ENCODE measurements at places on chromosomes 7 and 10.

GRCh38 chr7:17239046-17239445 is 59.4 kb upstream of the AHR start:
- no peak for DNase-seq

- no peak for DNase-seq
Observed at GRCh38 chr10:105243381-105243780, 602.3 kb downstream of the SORCS3 start.

GRCh38 chr10:63630931-63631680 is 109.9 kb downstream of the REEP3 start:
- DNase-seq, result peak; percentile 84

- DNase-seq, result no peak
Observed at GRCh38 chr10:6128591-6129251, 39.9 kb downstream of the RBM17 start.

DNA sequence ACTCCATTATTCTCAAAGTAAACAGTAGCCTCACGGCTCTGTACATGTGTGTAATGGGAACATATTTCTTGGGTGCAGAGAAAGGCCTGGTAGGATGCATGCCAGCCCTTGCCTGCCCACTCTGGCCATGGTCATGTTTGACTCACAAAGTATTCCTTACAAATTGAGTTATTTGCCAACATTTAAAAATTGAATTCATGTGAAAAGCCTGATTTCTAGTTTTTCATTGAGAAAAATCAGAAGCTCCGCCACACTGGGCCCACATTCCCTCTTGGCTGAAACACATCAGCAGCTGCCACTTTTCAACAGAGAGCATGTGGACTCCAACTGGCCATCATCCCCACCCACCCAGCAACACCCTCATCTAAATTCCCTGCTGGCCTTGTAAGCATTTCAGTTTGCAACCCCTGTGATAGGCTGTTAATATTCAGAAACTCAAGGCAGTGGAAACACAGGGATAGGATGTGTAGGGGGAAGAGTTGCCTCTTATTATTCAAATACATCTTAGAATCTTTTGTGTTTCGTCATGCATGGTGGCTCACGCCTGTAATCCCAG is 40.9 kb downstream of the CDH23 start:
- DNase-seq, result no peak

DNA sequence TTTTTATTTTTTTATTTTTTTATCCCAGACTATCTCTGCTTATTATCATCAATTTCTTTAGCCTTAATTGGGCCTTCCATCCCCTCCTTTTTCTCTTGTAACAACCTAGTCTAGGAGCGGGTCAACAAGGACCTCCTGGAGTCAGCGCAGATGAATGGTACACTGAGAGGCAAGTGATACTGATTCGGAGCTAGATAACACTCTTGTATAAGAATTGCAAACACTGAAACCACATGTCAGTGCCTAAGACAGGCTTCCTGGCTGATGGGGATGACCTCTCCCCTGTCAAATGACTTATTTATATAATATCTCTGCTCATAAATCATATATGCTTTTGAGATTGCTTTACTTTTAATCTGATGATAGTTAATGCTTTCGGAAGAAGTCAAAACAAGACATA is 22.7 kb downstream of the BPGM start:
- DNase-seq, result no peak

- DNase-seq, result no peak
Observed at GRCh38 chr7:69250958-69251357, 347.3 kb upstream of the AUTS2 start.

DNA sequence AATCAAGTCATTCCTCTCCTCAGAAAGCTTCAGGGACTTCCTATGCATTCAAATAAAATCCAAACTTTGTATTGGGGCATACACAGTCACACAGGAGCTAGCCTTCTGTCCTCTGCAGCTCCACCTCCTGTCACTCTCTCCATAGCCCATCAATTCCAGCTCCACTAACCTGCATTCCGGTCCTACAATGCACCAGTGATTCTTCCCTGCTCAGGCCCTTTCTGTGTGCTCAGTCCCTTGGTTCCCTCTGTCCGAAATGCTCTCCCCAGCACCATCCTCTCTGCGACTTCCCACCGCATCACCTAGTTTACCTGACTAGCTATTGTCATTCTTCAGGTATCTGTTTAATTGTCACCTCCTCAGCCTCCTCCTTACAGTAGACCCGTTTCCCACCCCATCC is 26.4 kb upstream of the YAE1 start:
- no peak for DNase-seq

GRCh38 chr10:88114368-88114767 is 250.9 kb downstream of the PTEN start:
- DNase-seq, result no peak

GRCh38 chr7:101575721-101576120 is 53.4 kb downstream of the MYL10 start:
- no peak for DNase-seq

DNA sequence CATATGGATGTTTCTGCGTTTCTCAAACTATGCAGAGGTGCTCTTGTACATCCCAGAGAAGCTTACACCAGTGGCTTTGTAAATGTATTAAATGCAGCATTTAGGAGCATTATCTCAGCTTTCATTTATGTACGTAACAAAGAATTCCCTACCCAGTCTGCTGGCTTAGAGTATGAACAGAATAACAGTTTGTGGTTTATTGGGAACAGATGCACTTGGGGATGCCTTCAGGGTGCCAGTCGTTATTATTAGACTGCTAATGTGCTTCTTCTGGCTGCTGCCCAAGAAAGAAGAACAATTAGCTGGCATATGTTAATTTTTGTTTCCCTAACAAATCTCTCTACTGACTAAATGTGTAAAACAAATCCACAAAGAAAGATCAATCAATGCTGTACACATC is 241.9 kb downstream of the FOXP2 start:
- no peak for DNase-seq

- DNase-seq, result no peak
Observed at GRCh38 chr10:69453795-69454194, 2.5 kb downstream of the TSPAN15 start.

DNA sequence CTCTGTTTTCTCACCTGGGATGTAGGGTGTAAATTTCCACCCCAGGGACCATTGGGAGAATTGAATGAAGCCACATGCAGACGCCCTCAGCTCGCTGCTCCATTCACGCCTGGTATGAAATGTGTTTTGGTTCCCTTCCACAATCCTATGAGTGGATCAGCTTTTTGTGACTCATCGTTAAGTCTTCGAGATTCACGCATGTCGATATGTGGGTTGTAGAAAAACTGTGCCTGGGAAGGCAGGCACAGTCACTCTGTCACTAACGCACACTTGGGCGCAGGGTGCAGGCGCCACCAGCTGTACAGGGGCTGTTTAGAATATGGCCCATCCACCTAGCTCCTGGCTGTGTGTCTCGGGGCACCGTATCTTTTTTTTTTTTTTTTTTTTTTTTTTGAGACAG is 64.2 kb upstream of the SH2B2 start:
- DNase-seq, result no peak

DNA sequence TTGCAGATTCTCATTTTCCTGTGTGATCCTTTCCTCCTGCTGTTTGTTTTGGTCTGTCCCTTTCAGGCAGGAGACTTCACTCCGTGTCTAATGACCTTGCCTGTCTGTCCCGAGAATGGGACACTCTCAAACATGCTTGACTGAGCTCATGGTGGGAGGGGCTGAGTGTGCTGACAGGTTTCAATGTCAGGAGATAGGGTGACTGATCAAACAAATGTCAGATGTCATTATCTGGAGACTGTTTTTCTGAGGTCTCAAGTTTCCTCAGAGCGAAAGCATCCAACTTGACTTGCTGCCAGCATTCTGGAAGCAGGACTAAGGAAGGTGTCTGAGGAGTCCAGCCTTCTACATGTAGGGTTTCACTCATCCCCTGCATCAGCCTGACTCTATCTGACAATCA is 228.8 kb upstream of the KIAA1217 start:
- DNase-seq, result no peak

- no peak for DNase-seq
Observed at GRCh38 chr10:103510791-103511752, 17.6 kb downstream of the NEURL1 start.

DNA sequence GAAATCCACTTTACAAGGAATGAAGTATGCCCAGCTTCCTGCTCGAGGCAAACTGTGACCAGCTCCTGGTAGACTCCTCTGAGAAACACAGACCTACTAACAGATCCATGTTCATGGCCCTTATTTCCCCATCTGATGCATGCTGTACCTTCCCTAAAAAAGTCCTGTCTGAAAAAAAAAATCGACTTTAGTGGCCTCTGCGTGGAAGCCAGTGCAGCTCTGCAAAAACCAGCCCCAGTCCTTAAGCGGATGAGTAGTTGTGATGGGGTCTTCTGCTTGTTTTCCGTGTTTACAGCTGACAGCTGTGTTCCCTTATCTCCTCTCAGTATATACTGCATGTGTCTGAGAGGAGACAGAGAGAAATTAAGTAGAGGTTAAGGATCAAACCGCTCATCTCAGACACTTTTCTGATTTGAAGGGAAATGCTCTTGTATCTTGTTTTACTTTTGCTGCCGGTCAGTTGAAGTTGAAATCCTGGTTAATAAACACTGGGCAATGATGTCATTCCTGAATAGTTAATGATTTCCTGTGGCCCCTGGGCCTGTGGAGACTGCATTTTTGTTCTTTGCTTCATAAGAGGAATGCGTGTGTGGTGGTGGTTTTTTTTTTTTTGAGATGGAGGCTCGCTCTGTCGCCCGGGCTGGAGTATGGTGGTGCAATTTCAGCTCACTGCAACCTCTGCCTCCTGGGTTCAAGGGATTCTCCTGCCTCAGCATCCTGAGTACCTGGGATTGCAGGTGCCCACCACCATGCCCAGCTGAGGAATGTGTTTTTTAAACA is 67.6 kb downstream of the DOCK1 start:
- DNase-seq, result peak; percentile 74

- DNase-seq, result peak; percentile 30
Observed at GRCh38 chr7:95723583-95724180, 48.7 kb upstream of the DYNC1I1 start.
